ENCODE measurements at places on chromosomes 1 and 21.

DNA sequence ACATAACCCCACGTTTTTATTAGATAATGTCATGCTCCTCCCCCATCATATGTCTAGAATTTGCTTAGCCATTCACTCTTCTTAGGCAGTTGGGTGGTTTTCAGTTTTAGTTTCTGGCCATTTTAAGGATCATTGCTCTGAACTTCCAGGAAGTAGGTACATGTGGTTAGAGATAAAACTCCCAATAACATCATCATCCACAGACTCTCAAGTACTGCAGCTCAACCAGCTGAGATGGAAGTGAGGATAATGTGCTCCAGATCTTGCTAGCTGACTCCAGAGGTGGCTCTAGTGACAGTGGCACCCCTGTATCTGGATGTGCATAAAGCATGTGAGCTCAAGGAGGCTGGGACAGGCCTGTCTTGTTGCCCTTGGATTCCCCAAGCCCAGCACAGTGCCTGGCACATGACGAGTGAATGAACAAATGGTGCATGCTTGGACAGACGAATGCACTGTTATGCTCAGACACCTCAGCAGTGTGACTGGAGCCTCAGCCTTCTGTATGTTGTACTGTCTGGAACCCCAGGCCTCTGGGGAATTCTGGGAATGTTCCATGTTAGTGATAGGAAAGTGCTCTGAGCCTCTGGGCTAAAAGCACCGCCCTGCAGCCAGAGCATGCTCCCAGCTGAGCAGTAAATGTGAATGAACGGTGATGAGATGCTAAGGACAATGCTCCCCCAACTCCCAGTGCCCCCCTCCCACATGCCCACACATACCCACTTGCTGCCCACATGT lies 16.4 kb upstream of the KCNN3 start:
- DNase-seq: no peak

DNA sequence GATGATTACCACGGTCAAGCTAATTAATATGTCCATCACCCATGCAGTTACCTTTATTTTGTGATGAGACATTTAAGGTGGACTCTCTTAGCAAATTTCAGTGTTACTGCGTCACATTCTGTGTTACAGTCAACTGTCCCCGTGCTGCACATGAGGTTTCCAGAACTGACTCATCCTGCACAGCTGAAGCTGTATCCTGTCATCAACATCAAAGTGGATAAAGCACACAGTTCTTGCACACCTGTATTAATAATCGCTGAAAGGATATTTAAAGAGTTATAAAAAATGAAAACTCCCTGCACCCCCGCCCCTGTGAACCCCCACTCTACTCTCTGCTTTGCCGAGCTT lies 3.4 kb upstream of the KRTAP10-5 start:
- no peak for DNase-seq

DNA sequence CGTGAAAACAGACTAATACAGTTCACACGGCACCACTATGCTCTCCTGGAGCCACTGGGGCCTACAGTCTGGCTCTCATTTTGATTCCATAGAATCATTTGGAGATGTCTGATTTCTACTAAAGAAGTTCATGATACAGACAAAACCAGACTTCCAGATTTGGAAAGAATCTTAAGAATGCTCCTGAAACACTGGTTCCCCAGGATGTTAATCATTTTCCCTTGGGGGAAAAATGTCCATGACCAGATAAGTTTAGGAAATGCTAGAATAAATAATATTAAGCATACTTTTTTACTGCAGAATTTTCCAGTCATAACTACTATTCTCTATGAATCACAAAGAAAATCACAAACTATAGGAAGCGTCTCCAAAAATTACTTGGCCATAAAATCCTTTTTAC lies 63.0 kb upstream of the RGS7 start:
- no peak for DNase-seq

- no peak for DNase-seq
Measured at GRCh38 chr1:55057956-55058298, 18.6 kb downstream of the PCSK9 start.

DNA sequence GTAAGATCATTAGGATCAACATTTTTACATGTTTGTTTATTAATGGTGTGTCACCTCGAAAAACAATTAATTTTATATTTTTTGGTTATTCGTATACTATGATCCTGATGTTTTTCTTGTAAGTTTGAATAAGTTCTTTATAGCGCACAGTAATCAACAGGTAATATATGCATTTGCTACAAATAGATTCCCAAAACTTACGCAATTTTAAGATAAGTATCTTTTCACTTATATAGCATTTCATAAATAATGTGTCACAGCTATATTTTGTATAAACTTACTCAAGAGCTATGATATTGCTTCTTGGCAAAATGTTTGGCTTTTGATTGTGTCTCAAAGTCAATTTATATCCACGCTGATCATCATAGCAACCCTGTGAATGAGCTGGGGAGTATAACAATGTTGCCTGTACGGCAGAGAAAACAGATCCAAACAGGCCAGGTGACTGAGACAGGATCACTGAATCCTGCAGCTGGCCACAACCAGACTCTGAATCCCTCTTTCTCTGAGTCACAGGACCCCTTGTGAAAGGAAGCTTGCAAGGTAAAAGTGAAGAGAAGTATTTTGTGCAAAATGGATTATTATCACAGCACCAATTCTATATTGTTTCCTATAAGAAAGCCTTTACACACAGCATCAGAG lies 48.6 kb downstream of the GNG12 start:
- no peak for DNase-seq

GRCh38 chr1:202227053-202227672 lies 33.6 kb downstream of the LGR6 start:
- DNase-seq: no peak

GRCh38 chr1:89552471-89553081 lies 27.9 kb downstream of the LRRC8B start:
- no peak for DNase-seq

- no peak for DNase-seq
Measured at GRCh38 chr1:114482585-114482984, 28.4 kb downstream of the TRIM33 start.

- no peak for DNase-seq
Measured at GRCh38 chr21:42258885-42259407, 40.0 kb downstream of the ABCG1 start.

DNA sequence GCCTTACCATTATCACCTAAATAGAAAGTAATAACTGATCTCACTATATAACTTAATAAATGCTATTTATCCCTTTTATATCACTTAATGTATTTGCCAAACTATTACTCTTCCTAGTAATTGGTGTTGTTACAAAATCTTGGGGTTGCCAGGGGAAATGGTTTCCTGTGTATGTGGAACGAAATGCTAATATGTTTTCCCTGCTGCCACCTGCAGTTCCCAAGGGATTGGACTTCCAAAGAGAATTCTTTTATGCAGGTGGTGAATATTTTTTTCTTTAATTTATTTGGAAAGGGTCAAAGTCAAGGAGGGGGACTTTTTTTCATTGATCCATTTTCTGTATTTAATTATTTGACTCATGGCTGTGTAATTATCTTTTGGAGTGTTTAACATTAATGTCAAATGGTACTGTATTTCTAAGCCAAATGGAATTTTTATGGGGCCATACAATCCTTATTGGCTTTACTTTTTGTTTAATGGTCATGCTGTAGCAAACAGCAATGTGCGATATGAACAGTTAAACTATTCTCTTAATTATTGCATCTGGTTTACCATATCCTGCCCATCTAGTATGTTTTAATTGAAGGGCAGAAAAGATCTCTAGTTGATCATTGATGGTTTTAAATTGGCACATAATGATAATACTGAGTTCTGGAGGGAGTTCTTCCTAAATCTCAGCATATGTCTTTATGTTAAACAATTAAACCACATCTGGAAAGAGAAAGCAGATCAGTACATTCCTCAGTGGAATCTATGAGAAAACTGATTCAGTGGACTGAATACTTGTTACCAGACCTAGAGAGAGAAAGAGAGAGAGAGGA lies 486.3 kb downstream of the TTLL7 start:
- no peak for DNase-seq

DNA sequence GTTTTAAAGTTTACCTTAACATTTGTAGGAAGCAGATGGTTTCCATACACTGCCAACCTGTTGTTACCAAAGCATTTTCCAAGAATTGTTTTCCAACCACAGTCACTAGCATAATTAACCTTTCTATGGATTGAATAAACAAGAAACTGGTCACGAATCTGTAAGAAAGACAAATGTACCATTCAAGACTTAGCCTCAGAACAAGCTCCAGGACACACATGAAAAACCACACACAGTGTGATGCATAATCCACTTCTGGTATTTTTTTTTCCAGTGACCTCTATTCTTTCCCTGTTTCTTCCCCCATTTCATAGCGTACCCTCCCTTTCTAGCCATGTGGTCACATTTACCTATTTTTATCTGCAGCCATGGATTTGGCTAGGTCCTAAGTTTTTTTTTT lies 29.6 kb upstream of the C1orf87 start:
- no peak for DNase-seq

GRCh38 chr1:174953285-174954072 lies 46.3 kb upstream of the CACYBP start:
- DNase-seq: no peak

- DNase-seq: no peak
Measured at GRCh38 chr1:179924268-179924667, 30.3 kb upstream of the CEP350 start.

GRCh38 chr1:151494741-151495281 lies 16.4 kb upstream of the CGN start:
- peak; percentile 83 for DNase-seq

DNA sequence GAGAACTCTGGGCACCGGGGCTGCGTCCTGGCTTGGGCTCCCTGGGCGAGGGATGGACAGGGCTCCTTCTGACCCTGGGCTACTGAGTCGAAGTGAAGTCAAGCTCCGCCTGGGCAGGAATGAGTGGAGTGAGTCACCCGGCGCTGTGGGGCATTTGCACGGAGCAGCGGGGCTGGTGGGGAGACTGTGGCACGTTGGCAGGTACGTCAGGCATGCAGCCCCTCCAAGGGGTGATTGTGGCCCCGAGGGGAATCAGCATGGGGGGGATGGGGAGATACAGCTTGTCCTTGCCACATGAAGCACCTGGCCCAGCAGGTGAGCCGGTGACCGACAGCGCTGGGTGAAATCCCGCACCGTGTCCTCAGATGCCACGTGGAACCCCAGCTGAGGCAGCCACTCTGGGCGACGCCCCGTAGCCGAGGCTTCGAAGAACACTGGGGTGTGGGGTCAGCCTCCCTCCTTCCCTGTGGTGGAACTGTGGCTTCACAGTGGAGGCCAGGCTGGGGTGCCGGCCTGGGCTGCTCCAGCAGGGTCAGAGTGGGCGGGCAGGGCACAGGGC lies 62.3 kb downstream of the COL18A1 start:
- DNase-seq: no peak

DNA sequence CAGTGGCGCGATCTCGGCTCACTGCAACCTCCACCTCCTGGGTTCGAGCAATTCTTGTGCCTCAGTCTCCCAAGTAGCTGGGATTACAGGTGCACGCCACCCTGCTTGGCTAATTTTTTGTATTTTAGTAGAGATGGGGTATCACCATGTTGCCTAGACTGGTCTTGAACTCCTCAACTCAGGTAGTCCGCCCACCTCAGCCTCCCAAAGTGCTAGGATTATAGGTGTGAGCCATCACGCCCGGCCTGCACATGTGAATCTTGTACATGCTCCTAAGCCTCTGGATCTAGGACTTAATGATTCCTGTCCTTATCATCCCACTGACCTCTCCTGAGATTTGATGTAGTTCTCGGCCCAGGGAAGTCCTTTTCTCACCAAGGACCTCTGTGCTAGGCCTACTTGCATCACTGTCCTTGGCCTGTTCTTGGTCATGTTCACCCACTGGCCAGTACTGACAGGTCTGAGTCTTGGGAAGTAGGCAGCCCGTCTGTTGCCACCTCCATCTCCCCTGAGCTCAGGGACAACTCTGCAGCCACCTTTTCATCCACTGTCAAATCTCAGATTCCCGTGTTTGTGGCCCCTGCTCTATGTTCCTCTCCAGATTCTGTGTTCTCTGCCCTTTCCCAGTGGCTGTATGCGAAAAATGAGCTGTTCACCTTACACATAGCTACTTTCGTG lies 9.4 kb downstream of the HYI start:
- DNase-seq: no peak

DNA sequence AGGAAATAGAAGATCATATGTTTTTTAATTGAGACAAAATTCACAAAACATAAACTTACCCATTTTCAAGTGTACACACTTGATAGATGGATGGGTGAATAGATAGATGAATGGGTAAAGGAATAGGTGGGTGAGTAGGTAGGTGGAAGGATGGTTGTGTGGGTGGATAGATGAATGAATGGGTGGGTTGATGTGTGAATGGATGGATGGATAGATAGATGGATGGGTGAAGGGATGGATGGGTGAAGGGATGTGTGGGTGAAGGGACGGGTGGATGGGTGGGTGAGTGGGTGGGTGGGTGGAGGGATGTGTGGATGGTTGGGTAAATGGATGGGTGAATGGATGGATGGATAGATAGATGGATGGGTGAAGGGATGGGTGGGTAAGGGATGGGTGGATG lies 86.1 kb upstream of the KCND3 start:
- DNase-seq: no peak

Data from NCI-H446 treated with DMSO at 0.1 percent for 48 hours (cell line).